ENCODE measurements at places on chromosomes 5 and 9.

GRCh38 chr5:16995372-16995771 lies 59.3 kb upstream of the MYO10 start:
- DNase-seq: no peak

- no peak for DNase-seq
Measured at GRCh38 chr5:153953411-153953810, 85.3 kb downstream of the FAM114A2 start.

DNA sequence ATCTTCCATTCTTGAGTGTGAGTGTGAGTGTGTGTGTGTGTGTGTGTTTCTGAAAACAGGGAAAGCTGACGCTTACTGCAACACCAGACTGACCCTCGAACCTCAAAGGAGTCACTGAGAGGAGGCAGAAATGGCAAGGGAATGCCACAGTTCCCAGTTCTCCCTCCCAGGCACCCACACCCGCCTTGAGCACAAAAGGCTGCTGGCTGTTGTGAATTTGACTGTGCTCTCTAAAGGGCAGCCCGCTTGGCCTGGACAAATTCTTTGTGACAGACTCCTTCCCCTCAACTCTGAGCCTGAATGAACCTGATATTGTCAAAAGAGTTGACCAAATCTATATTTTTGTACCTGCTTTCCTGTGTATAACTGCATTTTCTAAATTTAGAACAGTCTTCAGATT lies 245.7 kb upstream of the IRX2 start:
- DNase-seq: no peak

DNA sequence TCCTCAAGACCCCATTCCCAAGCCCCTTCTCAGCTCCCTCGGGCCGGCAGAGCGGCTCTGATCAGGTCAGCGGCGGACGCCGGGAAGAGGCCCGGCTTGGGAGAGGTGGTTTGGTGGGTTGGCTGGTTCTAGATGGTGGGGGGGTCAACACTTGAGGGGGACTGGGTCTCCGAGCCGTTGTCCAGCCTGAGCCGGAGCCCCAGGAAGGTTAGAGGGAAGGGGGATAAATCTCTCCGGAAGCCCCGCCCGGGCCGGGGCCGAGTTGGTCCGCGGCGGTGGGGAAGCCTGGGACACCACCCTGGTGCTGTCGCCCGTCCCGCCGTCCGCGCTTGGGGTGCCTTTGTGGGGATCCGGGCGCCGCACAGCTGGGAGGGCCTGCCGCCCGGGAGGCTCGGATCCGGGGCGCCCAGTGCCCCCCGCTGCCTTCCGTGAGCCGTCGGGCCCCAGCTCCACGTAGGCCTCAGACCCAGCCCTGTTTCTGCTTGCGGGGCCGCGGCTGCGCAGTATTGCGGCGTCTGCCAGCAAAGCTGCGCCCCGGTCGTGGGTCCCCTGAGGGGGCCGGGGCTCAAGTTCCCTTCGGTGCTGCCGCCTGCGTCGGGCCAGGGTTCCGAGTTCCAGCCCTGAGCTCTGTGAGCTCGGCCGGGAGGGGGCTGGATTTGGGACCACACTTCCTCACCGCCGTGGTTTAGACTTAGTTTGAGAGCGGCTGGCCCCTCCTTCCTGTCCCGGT lies 542 bp upstream of the TRIM52 start:
- DNase-seq: peak; percentile 52

- DNase-seq: peak; percentile 34
Measured at GRCh38 chr5:79857714-79858409, 133.2 kb downstream of the MTX3 start.

DNA sequence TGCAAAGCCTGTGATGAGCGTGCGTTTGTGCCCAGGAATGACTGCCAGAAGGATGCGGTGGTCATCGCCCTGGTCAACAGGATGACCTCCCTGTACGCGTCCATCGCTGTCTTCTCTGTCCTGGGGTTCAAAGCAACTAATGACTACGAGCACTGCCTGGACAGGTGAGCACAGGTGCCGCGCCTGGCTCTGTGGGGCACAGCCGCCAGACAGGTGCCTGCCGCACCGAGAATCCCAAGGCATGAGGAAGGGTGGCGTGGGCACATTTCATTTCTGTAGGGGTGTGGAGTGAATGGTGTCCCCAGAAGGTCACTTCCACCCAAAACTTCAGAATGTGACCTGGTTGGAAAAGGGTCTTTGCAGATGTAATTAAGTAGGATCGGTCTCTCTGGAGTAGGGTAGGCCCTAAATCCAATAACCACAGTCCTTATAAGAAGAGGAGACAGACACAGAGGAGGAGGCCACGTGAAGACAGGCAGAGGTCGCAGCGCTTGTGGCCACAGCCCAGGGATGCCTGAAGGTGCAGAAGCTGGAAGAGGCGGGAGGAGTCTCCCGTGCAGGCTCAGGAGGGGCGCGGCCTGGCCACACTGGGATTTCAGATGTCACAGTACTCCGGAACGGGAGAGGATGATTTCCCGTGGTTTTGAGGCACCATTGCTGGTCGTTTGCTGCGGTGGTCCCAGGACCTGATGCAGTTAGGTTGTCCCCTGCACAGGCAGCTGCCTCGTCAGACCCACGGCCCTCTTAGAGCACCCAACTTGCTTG lies 15.5 kb downstream of the SLC6A18 start:
- DNase-seq: no peak

GRCh38 chr9:36218411-36218901 lies 27.7 kb downstream of the CLTA start:
- DNase-seq: no peak

- no peak for DNase-seq
Measured at GRCh38 chr9:113511856-113512761, 48.6 kb downstream of the RGS3 start.

DNA sequence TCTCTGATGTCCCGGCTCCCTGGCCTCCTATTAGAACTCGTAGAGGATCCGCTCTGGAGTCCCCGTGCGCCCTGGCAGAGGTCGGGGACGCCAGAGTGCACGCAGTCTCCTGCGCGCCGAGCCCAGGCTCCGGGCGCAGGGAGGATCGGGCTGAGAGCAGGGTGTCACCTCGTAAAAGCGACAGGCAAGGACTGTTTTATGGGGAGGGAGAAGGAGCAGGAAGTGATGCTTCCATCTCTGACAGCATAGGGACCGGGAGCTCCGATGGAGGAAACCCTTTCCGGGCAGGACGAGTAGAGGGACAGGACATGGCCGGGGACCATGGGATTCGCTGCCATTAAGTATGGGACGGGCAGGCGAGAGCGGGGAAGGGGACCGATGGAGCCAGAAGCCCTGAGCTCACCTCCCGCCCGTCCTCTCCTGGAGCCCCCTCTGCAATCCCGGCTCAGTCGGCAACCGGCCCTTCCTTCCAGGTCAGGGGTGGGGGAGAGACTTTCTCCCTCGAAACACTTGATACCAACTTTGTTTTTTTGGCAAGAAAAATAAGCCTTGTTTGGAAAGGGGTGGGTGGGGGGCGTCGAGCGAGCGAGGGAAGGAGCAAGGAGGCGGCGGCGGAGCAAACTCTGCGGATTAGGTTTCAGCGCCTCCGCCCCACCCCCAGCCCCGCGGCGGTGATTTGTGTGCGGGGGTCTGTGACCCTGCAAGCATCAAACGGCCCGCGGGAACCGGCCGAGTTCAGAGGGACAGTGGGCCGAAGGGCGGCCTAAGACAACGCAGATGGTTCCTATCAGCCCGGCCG lies 12.6 kb downstream of the LMX1B start:
- no peak for DNase-seq

GRCh38 chr5:29811914-29812679 lies 1381.4 kb upstream of the CDH6 start:
- DNase-seq: no peak

- DNase-seq: no peak
Measured at GRCh38 chr5:174191076-174191475, 145.6 kb downstream of the NSG2 start.

- no peak for DNase-seq
Measured at GRCh38 chr5:135883441-135883840, 12.2 kb downstream of the IL9 start.

DNA sequence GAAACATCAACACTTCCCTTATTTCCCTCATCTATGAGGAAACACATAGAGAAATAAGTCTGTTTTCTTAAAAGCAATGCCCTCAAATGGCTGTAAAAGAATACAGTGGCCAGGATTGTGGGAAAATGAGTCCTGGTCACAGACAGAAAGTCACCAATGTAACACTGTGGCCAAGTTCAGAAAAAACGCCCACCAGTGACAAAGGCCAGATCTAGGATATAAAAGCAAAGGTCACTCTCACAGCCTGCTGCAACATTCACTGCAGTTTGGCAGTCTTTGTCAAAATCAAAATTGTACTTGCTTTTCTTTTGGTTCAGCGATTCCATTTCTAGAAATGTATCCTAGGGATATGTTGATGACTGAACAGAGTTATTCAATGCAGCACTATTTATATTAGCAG lies 30.5 kb downstream of the TSSK1B start:
- no peak for DNase-seq

DNA sequence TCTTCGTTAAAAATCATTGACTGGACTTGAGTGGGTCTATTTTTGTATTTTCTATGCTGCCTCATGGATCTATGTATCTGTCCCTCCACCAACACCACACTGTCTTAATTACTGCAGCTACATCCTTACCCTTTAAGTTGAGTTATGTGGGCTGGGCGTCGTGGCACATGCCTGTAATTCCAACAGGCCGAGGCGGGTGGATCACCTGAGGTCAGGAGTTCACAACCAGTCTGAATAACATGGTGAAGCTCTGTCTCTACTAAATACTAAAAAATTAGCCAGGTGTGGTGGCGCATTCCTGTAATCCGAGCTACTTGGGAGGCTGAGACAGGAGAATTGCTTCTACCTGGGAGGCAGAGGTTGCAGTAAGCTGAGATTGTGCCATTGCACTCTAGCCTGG lies 48.2 kb downstream of the XRCC4 start:
- no peak for DNase-seq

GRCh38 chr9:34715639-34716215 lies 5.8 kb upstream of the CCL21 start:
- DNase-seq: no peak

- no peak for DNase-seq
Measured at GRCh38 chr5:15966066-15966640, 213.4 kb downstream of the MARCHF11 start.

DNA sequence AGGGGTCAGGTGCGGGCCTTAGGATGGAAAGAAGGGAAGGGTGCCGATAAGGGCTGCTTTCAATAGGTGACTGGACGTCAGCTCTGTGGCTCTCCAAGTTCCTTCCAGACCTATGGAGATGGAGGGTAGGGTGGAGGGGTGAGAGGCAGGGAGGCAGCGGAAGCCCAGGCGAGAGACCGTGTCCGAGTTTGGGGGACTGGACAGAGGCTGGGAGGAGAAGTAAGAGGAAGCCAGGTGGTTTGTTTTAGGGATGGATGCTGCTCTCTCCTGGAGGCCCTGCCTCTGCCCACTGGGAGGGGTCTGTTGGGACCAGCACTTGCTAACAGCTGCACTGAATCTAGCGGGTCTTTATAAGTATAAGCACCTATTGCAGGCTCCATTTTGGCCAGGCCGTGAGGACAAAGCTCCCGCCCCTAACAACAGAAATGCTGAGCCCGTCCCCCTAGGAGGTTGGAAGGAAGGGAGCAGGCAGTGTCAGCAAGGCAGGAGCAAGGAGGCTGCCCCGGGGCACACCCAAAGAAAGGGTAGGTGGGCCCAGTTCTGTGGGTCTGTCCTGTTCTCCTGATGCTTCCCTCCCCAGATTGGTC lies 167.5 kb downstream of the DAB2IP start:
- DNase-seq: no peak

DNA sequence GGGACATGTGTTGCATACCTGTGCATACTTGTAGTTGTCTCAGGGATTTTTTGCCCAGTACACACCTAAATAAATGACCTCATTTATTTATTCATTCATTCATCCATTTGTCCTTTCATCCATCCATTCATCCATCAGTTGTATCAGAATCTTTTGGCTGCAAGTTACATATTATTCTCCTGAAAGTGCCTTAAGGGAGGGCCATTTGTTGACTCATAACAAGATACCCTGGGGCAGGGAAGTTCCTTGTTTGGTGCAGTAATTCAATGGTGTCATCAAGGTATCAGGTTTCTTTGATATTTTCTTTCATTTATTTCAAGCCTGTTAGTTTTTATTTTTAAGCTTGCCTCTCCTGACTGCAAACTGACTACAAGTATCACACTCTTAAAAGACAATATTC lies 597.9 kb upstream of the TLE4 start:
- DNase-seq: no peak

DNA sequence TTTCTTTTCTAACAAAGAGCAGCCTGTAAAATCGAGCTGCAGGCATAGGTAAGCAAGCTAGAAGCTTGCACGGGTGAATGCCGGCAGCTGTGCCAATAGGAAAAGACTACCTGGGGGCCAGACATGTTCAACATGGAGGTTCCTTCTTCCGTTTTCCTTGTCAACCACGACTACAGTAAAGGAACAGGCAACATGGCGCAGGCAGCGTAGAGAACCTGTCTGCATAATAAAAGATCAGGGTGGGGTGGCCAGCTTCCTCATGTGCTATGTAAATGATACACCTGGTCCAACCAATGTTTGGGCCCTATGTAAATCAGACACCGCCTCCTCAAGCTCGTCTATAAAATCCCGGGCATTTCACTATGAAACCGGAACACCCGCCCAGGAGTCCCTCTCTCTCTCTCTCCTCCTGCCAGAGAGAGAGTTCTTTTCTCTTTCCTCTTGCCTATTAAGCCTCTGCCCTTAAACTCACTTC lies 103.8 kb upstream of the LIFR start:
- DNase-seq: no peak

DNA sequence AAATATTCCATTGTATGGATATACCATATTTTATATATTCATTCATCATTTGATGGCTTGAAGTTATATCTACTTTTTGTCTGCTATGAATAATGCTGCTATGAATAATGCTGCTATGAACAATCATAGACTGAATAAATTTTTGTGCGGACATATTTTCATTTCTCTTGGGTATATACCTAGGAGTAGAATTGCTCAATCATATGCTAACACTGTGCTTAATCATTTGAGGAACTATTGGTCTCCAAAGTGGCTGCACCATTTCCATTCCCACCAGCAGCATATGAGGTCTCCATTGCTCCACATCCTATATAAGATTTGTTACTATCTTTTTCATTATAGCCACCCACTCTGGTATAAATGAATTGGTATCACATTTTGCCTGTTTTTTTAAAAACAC lies 18.3 kb upstream of the TEK start:
- DNase-seq: no peak

DNA sequence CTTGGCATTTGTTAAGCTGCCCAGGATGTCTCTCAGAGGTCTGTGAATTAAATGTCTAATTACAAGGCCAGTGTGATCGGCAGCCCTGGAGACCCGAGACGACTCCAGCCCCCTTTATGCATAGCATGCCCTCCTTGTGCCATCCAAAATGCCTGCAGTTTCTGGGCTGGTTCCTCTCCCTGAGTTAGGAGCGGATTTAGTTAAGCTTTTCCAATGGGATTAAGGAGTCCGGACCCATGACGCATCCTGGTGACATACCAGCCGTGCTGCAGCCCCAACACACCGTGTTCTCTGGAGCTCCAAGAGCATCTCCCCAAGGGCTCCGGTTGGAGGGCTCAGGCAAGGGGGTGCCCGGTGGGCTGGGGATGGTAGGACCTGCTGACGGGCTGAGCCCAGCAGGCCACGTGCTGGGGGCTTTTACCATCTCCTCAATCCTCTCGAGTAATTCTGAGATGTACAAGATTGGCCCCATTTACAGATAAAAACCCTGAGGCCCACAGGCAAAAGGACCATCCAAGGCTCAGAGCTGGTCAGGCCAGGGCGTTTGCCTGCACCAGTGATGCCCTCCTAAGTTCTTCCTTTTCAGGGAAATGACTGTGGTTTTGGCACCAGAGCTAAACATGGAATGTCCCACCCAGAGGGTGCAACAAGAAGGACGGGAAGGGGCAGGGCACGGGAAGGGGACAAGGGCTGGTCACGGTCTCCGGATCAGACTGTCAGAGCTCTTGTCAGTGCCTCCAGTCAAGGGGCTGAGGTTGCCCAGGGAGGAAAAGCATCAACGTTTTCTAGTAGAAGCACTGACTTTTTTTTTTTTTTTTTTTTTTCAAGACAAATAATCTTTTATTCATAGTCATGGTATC lies 82.6 kb upstream of the PHYKPL start:
- no peak for DNase-seq

Data from GM04504 (cell line).